Esophagus squamous epithelium (tissue), 5 donors: ENCODE measurements at places on chromosomes 1 and 21.

GRCh38 chr1:244344001-244344400, 107.7 kb downstream of the ADSS2 start:
- no peak for DNase-seq

DNA sequence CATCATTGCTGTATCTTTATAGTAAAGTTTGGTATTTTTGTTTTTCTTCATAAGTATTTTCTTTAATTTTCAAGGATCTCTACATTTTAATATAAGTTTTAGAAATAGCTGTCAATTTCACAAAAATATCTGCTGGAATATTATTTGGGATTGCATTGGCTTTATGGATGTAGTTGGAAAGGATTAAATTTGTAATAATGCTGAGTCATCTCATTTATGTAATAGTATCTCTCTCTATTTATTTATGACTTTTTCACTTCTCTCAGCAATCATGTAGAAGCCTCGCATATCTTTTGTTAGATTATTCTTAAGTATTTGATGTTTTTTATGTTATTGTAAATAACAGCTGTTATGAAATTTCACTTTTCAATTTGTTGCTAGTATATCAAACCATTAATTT, 223.1 kb upstream of the POGK start:
- DNase-seq = no peak

GRCh38 chr1:189929501-189930099, 548.1 kb downstream of the BRINP3 start:
- DNase-seq = no peak

GRCh38 chr1:17308593-17308992, 596 bp downstream of the PADI4 start:
- no peak for DNase-seq

DNA sequence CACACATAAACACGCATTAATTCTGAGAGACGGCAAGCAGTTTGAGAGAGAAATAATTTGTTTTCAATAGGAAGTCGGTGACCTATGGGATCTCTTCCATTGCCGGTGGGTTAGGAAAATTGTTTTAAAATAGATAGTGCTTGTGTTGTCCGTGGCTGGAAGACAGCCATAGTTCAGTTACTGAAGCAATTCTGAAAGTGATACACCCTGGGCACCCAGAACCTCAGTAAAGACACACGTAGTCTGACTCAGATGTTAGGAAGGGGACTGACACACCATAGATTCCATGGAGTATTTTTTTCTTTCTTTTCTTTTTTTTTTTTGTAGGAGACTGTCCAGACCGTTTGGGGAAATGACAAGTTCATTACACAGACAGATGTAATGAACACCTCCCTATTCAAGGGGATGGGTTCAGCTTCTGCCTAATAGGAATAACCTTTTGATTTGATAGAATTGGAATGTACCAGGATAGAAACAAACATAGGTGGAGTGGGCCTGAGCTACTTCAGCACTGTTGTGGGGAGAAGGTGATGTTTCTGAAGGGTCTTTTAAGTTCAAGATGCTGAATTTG, 1.6 kb downstream of the C1orf21 start:
- no peak for DNase-seq

GRCh38 chr1:55916481-55916880, 662.9 kb downstream of the PLPP3 start:
- no peak for DNase-seq

- DNase-seq = no peak
Measured at GRCh38 chr1:59169703-59170102, 127.2 kb upstream of the FGGY start.

DNA sequence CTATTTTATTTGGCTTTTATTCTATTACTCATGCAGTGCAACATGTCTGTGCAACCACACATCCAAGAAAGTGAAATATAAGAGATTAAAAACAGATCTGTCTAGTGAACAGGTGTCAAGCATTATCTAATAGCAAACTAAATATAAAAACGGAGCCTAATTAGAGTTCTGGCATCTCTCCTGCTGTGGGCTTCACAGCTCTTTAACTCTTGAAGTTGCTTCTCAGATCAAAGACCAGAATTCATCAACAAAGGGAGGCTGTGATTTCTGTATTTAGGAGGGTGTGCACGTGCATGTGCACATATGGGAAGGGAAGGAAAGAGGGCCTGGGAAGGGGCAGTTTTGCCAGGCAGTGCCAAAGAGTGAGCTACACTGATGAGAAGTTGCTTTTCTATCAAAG, 81.0 kb downstream of the MIS18A start:
- DNase-seq = no peak

DNA sequence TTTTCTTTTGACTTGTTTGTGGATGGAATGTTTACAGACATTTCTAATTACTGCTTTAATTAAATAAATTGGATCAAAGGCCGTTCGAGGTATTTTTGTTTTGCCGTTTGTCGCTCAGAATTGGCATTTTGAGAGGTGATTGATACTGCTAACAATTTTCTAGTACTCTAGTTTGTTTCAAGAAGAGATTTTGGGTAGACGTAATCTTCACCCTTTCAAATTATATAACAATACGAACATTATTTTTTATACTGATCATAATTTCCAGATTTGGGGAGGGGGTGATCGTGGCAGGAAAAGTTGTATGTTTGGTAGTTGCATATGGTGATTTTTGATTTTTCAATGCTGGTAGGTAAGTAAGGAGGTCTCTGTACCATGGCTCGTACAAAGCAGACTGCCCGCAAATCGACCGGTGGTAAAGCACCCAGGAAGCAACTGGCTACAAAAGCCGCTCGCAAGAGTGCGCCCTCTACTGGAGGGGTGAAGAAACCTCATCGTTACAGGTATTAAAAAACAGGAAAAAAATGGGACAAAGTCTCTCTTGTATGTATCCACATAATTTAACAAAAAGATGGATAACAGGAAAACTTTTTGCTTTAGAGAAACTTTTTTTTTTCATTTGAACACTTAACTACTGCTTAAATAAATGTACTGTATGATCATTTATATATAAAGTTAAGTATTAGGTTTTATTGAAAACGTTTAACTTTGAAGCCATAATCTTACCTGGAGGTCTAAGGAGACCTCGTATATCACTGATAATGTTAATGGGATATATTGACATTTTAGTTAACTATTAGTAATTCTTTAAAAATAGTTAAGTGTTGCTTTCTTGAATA, 1.7 kb downstream of the H3-3A start:
- no peak for DNase-seq

DNA sequence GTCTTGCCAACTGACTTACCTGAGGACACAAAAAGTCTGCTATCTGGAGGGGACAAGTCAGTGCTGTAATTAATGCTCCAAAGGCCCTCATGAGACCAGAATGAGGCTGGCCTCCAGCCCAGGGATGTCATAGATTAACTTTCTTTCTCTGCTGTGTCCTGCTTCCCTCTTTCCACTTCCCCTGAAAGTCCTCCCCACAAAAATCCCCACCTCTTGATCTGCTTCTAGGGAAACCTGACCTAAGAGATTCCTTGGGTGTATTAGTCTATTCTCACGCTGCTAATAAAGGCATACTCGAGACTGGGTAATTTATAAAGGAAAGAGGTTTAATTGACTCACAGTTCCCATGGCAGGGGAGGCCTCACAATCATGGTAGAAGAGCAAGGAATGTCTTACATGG, 39.2 kb downstream of the RUNX3 start:
- DNase-seq = no peak

DNA sequence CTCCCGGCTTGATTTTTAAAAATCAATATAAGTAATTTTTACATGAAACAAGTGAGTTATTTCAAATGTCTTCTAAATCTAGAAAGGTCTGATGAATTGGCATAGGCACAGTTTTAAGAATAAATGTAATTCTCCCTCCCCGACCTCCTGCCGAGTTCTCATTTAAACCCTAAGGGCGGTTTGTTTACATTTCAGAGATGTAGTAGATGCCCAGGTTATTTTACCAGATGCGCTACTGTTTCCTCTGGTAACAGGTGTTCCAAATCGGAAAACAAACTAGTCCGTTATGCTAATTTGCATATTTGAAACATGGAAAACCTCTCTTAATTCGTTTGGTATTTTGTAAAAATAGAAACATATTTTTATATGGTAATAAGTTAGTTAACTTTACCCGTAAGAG, 53.8 kb upstream of the CFAP126 start:
- DNase-seq = no peak

DNA sequence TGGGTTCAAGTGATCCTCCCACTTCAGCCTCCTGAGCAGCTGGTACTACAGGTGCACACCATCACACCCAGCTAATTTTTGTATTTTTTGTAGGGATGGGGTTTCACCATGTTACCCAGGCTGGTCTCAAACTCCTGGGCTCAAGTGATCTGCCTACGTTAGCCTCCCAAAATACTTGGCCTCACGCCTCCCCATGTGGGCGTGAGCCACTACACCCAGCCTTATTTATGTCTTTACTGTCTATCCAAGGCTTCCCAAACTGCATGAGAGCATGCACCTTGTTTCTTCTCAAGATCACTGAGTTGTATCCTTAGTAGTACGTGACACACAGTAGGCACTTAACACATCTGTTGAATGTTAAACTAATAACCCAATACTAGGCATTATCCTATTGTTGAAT, 14.2 kb downstream of the WASF2 start:
- no peak for DNase-seq

GRCh38 chr1:58721247-58721820, 21.5 kb upstream of the MYSM1 start:
- no peak for DNase-seq

- DNase-seq = no peak
Measured at GRCh38 chr1:110728388-110729001, 53.8 kb upstream of the KCNA3 start.

- no peak for DNase-seq
Measured at GRCh38 chr1:4169991-4170390, 269.9 kb upstream of the C1orf174 start.

DNA sequence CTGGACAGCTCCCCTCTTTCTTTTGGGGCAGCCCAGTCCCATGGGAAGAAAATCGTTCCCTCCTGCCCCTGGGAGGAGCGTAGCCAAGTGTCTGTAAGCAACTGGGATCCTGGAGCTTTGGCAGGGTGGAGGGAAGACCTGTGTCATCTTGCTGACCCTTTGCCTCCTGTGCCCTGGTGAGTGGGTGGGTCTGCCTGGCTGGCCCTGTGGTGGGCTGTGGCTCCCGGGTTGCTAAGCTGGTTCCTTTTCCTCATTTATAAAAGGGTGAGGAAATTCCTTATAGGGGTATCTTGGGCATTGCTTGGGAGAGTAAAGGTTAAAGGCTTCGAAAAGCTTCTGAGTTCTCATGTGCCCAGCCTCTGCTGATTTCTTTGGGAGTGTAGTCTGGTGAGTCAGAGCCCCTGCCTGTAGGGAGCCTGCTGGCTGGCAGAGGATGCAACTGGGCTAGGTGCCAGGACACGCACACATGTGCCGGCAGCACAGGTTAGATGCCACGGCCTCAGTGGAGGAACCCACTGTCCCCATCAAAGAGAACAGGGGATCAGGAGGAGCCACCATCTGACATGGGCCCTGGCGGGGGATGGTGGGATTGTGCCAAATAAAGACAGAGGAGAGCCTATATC, 85.2 kb downstream of the ARHGEF10L start:
- DNase-seq = no peak

- DNase-seq = no peak
Measured at GRCh38 chr1:170307426-170307825, 161.7 kb downstream of the NTMT2 start.

- DNase-seq = no peak
Measured at GRCh38 chr1:31799895-31800673, 15.7 kb downstream of the SPOCD1 start.

DNA sequence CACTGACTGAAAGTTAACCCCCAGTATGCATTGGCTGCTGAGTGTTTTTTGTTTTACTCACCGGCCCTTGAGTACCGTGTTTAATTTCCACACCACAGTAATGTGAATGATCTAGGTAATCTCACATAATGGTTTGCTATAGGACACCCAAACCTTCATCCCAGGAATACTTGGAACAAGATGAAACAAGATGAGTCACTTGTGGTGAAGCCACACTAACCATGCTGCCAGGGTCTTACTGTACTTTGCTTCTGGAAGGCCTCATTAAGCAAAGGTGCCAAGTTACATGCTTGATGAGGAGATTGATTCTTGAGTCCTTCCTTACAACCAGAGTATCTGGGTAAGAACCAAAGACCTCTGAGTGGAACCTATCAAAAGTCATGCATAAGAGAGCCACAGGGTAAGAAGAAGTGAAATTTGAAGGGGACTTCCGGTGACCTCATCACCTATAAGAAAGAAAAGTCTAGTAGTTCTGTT, 163.3 kb downstream of the NRIP1 start:
- DNase-seq = no peak

DNA sequence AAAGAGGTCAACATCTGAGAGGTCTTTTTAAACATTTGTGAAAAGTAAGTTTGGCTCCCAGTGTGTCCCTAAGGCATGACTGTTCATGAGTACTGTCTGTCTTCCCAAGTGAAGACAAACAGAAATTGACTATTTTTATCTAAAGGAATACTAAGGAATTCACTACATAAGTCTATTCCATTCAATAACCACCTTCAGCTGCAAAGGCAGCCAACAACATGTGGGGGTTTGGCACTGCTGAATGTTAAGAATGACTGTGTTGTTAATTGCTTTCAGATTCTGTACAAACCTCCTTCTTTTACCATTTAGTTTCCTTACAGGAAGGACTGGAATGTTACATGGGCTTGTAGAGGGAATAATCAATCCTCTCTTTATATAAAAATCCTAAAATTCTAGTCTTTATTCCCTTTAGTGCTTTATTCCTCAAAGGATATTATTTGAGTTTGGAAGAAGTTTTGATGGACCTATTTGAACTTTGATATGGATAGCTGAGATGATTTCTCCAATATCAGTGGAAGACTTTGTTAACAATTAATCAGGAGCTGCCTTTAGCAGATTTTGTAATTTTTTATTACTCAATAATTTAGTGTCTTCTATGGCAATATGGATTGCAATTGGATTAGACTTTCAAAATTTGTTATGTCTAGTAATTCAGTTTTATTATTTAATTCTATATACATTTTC, 201.7 kb upstream of the CHRM3 start:
- DNase-seq = no peak

DNA sequence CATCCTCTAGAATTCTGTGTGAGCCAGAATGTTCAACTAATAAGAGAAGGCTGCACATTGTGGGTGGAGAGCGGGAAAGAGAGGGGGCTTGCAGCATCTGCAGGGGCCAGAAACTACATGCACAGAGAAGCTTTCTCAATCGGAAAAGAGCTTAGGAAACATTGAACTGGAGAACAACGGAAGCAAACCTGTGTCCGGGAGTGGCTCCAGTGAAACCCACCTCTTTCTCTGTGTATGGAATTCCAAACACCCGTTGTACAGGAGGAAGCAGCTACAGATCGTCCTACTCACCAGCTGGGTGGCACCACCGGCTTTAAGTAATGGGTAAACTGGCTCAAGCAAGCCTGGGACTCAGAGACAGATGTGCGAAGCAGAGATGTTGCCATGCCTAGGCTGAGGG, 14.0 kb upstream of the CSF1 start:
- DNase-seq = no peak
